BJ (cell line): ENCODE measurements at places on chromosomes 5 and 9.

DNA sequence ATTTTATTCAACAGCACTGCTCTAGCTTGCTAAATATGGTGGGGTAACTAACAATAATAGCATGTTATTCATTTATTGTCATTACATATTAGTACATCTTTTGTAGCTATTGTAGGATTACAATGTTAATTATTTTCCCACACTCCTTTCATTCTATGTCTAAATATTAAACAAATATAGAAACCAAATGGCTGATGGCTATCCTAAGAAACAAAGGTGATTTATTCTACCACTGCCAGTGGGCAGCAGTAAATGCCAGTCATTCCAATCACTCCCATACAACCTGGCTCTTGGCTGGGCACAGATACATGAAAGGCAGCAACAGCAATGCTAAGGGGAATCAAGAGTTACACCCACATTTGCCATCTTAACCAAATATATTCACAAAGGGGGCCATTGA is 84.1 kb downstream of the FRMD3 start:
- DNase-seq: no peak

- no peak for DNase-seq
Measured at GRCh38 chr5:114316167-114316566, 45.7 kb upstream of the KCNN2 start.

DNA sequence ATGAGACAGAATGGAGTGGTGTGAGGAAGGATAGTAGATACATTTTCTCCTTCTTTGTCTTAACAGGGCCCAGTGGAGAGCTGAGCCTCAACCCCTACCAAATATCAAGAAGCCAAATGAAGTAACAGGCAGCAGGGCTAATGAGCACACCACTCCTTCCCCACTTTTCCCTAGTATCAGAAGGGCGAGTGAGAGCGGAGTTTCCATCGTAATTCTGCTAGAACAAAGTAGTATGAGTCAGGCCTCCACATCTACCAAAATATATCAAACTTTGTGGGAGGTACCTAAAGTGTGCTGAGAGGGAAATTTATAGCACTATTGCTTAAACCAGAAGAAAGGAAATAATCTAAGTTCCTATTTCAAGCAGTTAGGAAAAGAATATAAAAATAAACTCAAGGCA is 769.0 kb upstream of the RGMB start:
- no peak for DNase-seq

- DNase-seq: no peak
Measured at GRCh38 chr5:139694556-139695177, 46.5 kb downstream of the CXXC5 start.

GRCh38 chr9:10534850-10535249 is 78.0 kb downstream of the PTPRD start:
- no peak for DNase-seq
